ENCODE measurements at places on chromosomes 4 and X. TPM values are rescaled to one million over a fixed set of nuclear protein-coding genes. Genes with fewer than 3 reads are reported as not detected.

Gene BEND2
- total RNA-seq: not detected

Gene SAGE1
- 0.06 TPM for total RNA-seq

Gene CT45A1
- not detected for total RNA-seq

Gene EDNRA
- 0.24 TPM for total RNA-seq

Gene ASMT
- total RNA-seq: 0.28 TPM

All from A549 treated with CORT108297 at 1 μM for 4 hours (cell line).